Naive thymus-derived CD4-positive, alpha-beta T cell (primary cell): ENCODE measurements at places on chromosomes 16 and 17.

DNA sequence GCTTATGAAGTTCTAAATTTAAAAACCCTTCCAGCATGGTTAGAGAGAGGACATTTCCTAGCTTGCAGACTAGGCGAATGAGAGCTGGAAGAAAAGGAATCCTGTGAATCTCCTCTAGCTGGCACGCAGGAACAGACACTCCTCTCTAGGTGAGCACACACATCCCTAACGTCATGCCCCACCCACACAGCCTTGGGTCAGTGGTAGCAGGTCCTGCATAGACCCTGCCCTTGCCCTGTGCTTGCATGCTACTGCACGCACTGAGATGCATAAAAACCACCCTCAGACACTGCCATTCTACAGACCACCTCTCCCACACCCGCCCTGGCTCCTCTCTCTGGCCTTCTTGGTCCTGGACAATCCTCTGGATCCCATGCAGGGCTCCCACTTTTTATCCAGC is 23.5 kb downstream of the CES1 start:
- no peak for DNase-seq

DNA sequence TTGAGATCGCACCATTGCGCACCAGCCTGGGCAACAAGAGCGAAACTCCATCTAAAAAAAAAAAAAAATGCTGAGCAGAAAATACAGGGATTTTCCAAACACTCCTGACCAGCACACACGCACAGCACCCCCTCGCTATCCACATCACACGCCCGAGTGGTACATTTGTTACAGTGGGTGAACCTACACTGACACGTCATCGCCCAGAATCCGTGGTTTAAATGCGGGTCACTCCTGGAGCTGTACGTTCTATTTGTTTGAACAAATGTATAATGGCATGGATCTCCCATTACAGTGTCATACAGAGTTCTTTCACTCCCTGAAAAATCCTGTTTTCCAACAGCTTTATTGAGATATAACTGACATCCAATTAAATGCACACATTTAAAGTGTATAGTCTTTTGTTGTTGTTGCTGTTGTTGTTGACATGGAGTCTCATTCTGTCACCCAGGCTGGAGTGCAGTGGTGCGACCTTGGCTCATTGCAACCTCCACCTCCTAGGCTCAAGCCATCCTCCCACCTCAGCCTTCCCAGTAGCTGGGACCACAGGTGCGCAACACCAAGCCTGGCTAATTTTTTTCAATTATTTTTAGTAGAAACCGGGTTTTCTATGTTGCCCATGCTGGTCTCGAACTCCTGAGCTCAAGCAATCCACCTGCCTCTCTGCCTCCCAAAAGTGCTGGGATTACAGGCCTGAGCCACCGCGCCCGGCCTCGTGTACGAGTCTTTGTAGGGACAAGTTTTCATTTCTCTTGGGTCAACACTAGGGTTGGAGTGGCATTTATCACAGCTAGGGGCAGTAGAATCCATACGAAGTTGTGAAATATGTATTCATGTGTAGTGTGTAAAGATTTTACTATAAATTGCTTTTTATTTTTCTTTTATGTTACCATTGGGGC is 4.4 kb upstream of the CARHSP1 start:
- DNase-seq: no peak

- no peak for DNase-seq
Observed at GRCh38 chr16:56628486-56629350, 3.1 kb downstream of the MT1E start.

GRCh38 chr16:48383877-48384519 is 1.2 kb downstream of the SIAH1 start:
- DNase-seq: no peak

- no peak for DNase-seq
Observed at GRCh38 chr17:69864462-69864861, 210.6 kb upstream of the KCNJ16 start.

DNA sequence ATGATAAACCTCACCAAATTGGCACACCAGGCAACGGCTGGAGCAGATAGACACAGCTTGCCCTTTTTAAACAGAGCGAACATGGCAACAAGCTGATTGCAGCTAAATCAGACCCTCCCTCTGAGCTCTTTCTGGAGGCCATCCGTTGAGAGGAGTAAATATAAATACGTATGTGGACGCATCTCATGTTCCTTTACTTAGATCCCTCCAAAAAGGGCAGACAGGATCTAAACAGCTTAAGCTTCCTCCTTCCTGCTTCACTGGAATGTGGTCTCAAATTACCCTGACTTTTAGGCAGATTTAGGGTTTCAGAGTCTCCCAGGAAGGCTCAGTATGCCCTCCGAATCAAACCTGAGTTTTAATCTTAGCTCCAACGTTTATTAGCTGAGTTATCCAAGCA is 204.7 kb upstream of the GOT2 start:
- DNase-seq: no peak
